Activated gamma-delta T cell treated with anti-CD3 and anti-CD28 coated beads, Interleukin-2, amount 50 U/mL, for 16 hours (primary cell): ENCODE measurements at places on chromosomes 11 and 22.
A peak's percentile ranks its signal among the peaks of the same experiment; 100 is the strongest.

DNA sequence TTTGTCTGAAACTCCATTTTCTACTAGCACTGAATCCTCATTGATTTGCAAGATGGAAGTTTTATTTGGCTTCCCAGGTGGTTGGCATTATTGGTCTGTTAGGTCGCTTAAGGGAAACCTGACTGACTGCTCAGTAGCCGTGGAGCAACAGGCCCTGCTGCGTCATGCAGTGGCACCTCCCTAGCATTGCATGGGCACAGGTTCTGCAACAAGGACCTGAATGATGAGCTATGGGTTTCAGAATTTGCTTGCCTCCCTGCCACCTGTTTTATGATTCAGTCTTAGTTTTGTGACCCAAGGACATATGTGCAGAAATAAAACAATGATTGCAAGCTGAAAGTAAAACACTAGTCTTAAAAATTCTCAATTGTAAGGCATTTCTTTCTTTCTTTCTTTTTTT, 128.5 kb downstream of the SLC1A2 start:
- no peak for DNase-seq

DNA sequence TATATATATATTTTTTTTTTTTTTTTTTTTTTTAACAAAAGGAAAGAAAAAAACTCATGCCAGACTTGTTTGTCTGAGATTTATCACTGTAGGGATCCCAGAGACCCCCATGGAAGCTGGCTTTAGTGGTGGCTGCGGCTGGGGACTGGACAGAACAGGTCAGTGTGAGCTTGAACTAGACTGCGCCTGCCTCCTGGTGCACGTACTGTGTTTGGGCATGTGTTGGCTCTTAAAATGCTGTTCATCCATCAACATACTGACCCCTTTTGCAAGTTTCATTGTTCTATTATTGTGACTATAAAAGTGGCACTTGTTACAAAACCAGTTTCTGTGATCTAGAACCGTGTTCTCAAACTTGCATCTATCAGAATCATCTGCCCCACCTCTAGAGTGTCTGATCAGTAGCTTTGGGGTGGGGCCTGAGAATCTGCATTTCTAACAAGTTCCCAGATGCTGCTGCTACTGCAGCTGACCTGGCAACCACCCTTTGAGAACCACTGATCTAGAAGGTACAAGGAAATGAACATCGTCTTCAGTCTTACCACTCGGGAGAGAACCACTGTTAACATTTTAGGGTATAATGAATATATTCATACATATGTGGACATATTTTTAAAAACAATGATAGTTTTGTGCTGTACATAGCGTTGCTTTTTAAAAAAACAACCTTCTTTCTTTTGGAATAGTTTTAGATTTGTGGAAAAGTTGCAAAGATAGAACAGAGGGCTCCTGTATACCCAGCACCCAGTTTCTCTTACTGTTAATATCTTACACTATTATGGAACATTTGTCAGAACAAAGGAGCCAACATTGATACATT, 54.0 kb downstream of the ZNRF3 start:
- DNase-seq: no peak

DNA sequence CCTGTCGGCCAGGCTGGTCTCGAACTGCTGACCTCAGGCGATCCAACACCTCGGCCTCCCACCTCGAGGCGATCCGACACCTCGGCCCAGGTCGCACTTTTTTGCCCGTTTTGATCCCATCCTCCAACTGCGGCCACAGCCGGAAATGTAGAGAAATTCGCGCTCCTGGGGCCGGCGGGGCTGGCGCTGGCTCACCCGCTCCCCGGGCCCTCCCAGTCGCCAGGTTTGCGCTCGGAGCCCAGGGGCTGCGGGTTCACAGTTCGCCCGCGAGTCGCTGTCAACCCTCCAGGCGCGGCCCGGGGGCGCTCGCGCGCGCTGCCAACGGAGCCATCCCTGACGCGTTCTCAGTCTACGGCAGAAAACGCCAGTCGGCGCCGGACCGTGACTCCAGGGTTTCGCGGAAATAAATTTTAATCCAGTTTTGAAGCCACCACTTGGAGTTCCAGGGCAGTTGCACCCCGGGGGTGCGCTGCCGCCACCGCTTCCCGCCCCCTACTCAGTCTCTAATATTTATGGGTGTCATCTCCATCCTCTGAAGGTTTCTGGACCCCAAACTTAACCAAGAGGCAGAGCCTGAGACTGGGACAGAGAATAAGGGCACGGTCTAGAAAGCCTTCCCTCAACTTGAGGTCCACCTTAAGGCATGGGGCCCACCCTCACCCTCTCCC, 1.5 kb upstream of the KLHDC7B start:
- DNase-seq: peak; percentile 74

- no peak for DNase-seq
These were observed 4.3 kb upstream of the OR51V1 start for GRCh38 chr11:5204787-5205186.

DNA sequence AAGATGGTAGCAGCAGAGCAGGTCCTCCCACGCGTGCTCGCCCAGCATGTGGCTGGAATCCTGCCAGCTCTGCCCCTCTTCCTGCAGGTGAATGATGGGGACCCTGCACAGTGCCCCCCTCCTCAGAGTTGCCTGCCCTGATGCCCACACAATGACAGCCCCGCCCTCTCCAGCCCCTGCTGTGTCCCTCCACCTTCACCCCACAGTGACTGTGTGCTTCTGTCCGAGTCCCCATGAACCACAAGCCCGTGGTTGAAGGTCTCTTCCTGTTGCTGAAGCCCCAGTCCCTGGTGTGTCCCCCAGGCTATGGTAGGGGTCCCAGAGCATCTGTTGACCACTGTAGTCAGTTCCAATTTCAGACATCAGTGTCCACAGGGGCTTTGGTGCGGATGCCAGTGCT, 71.0 kb downstream of the BRD1 start:
- DNase-seq: no peak

DNA sequence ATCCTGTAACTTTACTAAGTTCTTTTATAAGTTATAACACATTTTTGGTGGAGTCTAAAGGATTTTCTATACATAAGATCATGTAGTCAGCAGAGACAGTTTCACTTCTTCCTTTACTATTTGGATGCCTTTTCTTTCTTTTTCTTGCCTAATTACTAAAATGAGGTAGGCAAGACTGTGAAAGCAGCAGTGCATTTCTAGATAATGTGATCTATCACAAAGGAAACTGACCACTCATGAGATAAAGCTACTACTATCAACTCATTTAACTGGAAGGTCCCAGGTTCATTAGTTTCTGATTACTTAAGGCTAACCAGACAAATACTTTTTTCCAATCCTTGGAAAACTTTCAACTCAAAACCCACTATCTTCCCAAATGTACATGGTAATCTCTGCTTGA, 196.2 kb upstream of the E2F8 start:
- DNase-seq: no peak

DNA sequence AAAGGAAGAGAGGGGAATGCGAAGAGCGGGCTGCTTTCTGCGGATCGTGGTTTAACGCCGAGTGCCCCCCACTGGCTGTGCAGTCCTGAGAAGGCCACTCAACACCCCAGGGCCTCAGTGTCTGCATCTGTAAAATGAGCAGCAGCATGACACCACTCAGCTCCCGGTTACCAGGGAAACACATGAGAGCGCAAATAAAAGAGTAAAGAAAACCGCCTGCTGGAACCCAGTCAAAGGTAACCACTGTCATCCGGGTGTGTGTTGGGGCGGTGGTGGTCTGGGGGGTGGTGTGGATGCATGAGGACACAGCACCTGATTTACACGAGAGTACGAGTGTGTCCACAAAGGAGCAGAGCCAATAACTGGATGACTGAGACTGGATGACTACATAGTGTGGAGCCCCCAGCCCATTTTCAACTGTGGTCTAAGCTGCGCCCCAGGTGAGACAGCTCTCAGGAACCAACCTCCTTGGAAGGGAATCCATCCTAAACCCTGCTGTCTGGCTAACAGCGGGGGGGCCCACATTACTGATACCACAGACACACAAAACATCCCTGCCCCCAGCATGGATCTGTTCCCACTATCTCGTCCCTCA, 5.7 kb downstream of the CELSR1 start:
- DNase-seq: no peak

GRCh38 chr11:117803896-117804295, 6.9 kb upstream of the DSCAML1 start:
- DNase-seq: no peak

DNA sequence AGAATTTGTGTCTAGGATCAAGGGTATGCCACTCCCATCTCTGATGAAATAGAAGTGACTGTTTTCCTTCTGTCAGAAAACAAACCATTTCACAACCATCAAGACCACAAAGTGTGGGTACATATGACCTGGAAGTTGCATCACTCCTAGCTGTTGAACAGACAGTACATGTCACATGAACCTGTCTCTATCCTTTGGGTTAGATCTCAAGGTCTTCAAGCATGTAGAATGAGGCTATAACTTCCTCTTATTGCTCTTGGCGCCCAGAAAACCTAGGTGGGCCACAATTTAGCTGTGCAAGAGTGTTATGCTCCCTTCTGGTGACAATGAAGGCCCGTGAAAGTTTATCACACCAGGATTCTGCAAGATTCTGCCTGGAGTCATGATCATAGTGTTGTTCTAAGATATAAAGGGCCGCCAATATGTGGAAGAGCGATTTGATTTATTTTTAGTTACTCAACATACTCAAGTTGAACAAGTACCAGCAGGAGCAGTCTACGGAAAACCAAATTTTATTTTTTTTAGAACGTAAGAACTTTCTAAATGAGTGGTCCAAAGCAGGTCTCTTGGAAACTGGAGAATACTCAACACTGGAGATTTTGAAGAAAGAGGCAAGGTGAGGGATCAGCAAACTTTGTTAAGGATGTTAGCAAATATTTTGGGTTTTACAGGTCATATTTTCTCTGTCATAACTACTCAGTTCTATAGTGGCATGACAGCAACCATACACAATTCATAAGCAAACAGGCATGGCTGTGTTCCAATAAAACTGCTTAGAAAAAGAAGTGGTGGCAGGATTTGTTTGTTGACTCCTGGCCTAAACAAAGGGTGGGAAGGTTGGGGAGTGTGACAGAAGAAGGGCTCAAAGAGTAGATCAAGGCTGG, 101.8 kb downstream of the USP35 start:
- DNase-seq: no peak
